SHP77 treated with DMSO at 0.1 percent for 48 hours (cell line): ENCODE measurements at places on chromosomes 1 and 21.

DNA sequence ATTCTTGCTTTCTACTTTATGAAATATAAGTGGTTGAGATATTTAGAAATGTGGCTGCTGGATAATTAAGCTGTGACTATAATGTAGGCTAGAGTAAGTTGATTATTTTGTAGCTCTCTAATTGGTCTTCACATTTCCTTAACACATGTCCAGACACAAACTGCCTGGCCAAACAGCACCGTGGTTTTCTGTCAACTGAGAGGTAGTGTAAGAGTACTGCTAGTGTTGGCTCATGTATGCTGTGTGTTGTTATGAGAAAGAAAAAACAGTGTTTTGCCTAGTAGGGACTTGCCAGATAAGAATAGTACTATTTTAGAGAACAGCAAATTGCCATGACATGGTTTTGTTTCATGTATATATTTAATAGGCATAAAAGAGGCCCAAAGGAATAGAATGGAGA is 37.1 kb downstream of the TMED5 start:
- no peak for DNase-seq

GRCh38 chr1:17122521-17123164 is 3.4 kb upstream of the PADI2 start:
- DNase-seq, result no peak

GRCh38 chr1:153588482-153588881 is 22.8 kb upstream of the S100A2 start:
- DNase-seq, result no peak

DNA sequence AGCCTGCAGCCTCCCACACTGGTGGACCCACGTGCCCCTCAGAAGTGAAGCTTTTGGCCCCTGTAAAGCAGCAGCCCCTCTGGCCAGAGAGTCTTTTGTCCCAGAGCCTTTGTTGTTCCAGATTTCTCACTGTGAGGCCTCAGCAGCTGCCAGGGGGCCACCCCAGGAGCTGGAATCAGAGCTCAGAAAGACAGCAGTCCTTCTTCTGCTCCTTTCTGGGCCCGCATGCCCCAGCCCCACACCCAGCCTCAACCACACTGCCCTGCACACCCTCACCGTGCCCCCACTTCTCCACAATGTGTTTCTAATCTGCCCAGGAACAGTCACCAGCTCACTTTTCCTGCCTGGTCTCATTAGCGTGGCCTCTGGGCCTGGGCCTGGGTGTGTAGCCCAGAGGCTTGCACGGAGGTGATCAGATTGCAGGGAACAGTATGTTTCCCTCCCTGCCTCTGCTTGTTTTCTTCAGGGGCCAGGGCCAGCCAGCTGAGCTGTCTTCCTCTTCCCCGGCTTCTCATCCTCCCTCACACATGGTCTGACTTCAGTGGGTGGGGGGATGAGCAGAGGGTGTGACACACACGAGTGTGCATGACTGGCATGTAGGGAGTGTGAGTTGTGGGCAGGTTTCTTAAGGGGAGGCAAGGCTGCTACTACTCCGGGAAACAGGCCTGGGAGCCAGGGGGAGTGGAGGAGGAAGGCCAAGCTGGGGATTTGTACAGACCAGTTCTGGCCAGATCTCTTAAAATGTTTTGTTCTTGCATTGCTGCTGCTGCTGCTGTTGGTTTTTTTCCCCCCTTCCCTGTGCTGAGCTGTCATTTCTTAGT is 82.5 kb upstream of the ZNF648 start:
- no peak for DNase-seq

DNA sequence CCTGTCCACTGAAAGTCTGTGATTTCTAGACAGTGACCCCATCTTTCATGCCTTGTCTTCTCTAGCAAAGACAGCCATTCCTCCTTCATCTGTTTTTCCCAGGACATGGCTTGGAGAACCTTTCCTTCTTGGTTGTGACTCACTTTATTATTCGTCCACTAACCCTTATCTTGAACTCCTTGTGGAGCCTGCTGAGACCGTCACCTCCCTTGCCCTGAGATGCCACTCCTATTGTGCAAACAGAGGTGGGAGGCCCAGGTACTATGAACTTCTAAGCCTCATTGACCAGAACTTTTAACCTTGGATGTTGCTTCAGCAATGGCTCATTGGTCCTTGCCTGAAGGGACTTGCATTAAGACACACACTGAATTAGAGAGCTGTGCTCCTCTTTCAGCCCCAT is 117.5 kb downstream of the FOXD2 start:
- DNase-seq, result no peak

GRCh38 chr1:61273167-61273705 is 190.9 kb downstream of the NFIA start:
- no peak for DNase-seq

DNA sequence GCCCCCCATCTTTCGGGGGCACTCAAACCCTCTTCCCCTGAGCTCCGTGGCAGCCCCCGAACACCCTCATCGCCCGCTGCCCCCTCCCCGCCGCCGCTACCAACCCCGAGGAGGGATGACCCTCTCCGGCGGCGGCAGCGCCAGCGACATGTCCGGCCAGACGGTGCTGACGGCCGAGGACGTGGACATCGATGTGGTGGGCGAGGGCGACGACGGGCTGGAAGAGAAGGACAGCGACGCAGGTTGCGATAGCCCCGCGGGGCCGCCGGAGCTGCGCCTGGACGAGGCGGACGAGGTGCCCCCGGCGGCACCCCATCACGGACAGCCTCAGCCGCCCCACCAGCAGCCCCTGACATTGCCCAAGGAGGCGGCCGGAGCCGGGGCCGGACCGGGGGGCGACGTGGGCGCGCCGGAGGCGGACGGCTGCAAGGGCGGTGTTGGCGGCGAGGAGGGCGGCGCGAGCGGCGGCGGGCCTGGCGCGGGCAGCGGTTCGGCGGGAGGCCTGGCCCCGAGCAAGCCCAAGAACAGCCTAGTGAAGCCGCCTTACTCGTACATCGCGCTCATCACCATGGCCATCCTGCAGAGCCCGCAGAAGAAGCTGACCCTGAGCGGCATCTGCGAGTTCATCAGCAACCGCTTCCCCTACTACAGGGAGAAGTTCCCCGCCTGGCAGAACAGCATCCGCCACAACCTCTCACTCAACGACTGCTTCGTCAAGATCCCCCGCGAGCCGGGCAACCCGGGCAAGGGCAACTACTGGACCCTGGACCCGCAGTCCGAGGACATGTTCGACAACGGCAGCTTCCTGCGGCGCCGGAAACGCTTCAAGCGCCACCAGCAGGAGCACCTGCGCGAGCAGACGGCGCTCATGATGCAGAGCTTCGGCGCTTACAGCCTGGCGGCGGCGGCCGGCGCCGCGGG is 837 bp downstream of the FOXD3 start:
- no peak for DNase-seq

DNA sequence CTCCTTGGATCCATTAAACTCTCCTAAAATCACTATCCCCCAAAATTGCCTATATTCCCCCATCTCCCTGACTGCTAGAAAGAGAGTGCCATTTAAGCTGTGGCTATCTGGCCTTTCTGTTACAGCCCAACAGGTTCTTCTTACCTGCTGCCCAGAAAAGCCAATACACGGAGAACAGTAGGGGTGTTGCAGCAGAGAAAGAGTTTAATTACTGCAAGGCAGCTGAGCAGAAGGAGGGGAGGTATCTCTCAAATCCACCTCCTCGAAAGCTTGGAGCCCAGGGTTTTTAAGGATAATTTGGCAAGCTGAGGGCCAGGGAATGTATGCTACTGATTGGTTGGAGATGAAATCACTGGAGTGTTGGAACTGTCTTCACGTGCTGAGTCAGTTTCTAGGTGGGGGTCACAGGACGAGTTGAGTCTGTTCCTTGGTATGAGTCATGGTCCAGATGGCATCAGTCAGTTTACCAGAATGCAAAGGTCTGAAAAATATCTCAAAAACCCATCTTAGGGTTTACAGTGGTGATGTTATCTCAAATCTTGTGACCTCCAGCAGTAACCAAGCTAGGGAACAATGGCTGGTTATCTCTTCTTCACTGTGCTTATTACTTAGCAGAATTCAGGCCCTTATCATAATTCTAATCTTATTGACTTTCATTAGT is 89.8 kb downstream of the SMYD3 start:
- no peak for DNase-seq

DNA sequence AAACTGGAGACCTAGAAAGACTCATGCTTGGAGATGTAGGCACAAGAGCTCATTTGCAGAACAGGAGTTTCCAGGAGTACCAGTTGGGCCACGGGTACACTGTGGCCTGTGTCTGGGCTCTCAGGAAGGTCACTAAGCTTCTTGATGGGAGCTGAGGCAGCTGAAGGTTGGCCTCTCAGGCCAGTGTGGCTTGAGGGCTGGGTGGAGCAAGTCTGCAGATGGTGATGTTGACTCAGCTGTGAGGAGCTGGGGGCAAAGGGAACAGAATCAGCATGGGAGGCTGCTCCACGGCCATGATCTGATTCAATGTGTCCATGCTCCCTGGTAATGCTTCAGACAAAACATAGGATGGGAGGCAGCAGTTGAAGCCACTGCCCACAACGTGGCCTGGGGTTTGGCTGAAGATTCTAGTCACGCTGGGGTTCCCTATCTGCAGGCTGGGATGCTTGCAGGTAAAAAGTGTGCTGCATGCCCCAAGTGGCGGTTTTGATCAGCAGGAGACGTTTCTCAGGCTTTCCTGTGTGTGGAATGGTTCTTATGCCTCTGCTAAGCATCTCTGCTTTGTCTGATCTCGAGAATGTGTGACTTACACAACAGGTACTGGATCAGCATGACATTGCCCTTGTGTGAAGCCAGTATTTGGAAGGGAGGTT is 15.4 kb upstream of the TENT5C start:
- DNase-seq, result peak; percentile 68

- no peak for DNase-seq
These were observed 1.1 kb upstream of the SLC27A3 start for GRCh38 chr1:153774026-153774595.

GRCh38 chr1:178716111-178716510 is 8.9 kb upstream of the RALGPS2 start:
- no peak for DNase-seq

DNA sequence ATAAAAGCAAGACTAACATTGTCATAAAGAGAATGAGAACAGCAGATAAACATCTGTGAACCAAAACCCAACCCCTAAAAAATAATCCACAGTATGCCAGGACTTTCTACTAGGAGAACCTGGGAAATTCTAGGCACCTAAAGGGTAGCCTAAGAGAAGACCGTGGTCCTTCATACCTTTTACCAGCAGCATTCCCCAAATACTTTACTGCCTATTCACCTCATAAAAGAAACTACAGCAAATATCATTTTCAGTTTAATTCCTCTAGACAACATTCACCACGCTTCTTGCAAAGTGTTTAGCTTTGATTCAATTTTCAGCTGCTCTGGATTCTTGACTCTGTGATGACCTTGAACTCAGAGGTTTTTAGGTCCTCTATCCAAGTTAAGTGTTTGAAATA is 1180.7 kb upstream of the B3GALT2 start:
- no peak for DNase-seq

DNA sequence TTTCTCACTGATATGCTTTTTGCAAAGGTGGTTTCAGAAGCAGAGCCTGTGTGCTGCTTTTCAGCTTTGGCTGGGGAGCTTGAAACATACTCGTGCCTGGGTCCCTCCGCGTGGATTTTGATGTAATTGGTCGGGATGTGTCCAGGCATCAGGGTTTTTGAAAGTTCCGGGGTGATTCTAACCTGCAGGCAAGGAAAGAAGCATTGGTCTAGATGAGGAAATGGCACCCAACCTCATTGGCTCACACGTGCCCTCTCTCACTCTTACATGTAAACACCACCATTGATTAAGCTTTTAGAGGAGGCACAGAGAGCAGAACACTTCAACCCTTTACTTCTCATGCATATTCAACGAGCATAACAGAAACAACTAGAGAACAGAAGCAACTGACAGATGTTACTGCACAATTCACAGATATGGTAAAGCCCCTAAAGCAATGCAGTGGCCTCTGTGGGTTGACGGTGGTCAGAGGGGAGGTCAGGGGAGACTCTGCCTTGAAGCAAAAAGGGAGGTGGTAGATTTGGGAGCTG is 112.1 kb downstream of the TLR5 start:
- DNase-seq, result no peak

DNA sequence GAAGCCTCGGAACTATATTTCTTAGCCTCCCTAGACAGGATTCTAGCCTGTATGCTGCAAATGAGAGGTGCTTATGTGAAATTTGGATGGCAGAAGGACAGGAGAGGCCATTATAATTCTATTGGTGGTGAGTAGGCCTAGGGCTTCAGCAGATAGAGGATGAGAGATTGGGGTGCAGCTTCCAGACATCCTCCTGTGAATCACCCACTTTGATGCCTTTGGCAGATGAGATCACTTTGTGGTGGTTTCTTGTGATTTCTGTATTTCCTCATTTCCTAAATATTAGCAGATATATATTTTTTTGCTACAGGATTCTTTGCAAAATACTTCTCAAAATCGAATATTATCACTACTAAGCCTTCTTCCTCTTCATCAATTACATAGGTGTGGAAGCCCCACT is 37.3 kb downstream of the MFSD2A start:
- no peak for DNase-seq

DNA sequence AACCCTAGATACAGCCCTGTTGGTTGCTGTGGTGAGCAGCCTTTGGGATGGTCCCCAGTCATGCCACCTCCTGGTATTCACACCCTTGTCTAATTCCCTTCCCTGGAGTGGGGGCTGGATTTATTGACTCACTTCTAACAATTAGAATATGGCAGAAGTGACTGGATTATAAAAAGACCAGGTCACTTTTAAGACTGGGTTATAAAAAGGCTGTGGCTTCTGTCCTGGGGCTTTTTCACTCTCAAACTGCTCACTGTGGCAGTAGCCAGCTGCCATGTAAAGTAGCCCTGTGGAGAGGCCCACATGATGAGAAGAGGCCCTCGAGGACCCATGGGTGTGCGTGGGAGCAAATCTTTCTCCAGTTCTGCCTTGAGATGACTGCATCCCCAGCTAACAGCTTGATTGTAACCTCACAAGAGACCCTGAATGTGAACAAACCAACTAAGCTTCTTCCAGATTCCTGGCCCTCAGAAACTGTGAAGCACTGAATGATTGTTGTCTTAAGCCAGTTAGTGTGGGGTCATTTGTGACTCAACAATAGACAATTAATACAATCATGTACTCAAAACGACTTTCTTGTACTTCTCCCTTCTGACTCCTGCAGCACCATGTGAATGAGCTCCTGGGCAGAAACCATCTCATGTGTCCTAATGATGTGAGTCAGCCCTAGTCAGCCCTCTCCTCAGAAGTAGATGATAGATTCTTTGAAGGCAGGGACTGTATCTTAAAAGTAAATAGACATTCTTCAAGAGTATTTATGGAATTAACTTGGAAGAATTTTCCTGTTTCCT is 234.9 kb downstream of the TNR start:
- no peak for DNase-seq

GRCh38 chr1:181016563-181016962 is 6.1 kb downstream of the STX6 start:
- no peak for DNase-seq
